ENCODE measurements at places on chromosomes 6 and 20. TPM values are rescaled to one million over a fixed set of nuclear protein-coding genes. Genes with fewer than 3 reads are reported as not detected.

OR2J3 gene
- total RNA-seq: not detected

SRMS gene
- not detected for total RNA-seq

STX11 gene
- total RNA-seq: not detected

VIP gene
- not detected for total RNA-seq

MYCT1 gene
- total RNA-seq: 0.75 TPM

SPATS1 gene
- total RNA-seq: not detected

ESR1 gene
- 0.94 TPM for total RNA-seq

SEMG1 gene
- not detected for total RNA-seq

TRIM10 gene
- not detected for total RNA-seq

CHRNA4 gene
- total RNA-seq: 0.05 TPM

ZNF165 gene
- total RNA-seq: 0.05 TPM

PDE10A gene
- 10.1 TPM for total RNA-seq

RPRD1B gene
- total RNA-seq: 15.1 TPM

Data from cardiac ventricle fibroblast (primary cell).